ENCODE measurements at places on chromosomes 16 and 17.
A peak's percentile ranks its signal among the peaks of the same experiment; 100 is the strongest.

- no peak for DNase-seq
Measured at GRCh38 chr17:37024181-37024637, 75.5 kb downstream of the AATF start.

GRCh38 chr16:68401871-68402747 is 46.2 kb downstream of the SMPD3 start:
- peak; percentile 37 for DNase-seq

DNA sequence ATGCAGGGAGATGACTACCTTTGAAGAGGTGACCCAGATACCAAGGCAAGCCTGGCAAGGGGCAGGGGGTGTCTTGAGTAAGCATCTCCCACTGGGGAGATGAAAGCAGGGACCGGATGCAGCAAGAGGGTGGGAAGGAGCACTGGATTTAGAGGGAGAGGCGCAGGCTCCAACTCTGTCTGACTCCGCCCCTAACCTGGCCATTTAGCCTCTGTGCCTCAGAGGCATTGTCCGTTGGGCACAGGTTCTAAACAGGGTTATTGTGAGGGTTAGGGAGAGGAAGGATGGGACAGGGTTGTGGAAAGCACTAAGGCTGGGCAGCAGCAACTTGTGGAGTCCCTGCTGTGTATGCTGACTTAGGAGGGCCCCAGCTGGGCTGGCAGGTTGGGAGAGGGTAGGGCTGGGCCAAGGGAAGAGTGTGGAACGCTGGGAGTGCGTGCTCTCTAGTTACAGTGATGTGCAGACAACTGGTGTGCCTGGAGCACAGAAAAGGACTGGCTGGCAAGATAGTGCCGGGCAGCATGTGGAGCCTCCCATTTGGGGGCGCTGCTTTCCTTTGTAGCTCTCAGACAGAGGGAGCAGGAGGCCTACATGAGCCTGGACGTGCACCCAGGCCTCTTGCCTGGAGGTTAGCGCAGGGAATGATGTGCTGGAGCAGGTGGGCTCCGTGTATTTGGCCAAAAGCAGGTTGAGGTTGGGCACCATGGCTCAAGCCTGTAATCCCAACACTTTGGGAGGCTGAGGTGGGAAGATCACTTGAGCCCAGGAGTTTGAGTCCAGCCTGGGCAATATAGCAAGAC is 26.2 kb downstream of the TBX2 start:
- no peak for DNase-seq

GRCh38 chr16:48013491-48013901 is 142.3 kb downstream of the ABCC12 start:
- DNase-seq: no peak

DNA sequence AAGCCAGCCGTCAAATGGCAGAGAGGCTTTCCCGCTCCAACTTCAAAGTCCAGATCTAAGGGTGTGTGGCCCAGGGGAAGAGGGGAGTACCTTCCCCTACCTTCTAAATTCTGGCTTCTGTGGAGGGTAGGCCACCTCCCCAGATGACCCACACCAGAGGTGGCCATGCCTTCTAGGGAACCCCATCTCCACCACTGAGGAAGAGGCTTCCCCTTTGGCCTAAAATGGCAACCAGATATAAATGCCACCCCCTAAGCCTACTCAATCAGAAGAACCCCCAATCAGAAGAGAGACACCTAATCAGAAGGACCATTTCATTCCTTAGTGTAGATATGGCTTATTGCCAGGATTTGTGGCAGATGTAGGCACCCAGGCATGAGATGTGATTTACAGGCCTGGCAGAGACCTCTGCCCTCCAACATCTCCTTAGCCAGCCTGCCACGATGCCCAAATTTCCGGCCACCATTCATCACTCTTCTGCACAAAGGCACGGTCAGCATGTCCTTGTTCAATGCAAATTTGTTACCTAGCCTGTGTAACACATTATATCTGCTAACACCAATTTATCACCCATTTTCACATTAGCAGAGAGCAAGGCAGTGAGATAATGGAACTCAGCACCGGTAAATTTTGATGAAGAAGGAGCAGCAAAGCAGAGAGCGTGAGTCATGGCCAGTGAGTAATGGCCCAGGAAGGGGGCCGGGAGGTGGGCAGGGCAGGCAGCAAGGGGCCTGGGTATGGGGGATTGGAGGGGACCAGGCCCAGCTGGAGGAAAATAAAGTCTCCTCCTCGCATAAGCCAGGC is 1.2 kb upstream of the MGAT5B start:
- DNase-seq: no peak

DNA sequence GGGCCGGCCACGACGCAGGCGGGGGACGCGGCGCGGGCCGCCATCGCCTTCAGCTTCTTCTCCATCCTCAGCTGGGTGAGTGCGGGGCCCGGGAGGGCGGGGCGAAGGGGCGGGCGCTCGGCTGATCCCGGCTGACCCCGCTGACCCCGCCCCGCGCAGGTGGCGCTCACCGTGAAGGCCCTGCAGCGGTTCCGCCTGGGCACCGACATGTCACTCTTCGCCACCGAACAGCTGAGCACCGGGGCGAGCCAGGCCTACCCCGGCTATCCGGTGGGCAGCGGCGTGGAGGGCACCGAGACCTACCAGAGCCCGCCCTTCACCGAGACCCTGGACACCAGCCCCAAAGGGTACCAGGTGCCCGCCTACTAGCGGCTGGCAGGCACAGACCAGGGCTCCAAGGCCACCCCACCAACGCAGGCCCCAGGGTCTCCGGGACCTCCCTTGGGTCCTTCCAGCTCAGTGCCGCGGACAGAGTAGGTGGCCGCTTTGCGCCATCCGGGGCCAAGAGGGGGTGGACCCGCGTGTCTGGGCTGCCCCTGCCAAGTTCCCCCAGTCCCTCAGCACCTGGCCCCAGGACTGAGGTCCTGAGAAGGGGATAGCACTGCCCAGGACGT is 3.0 kb downstream of the SYNGR3 start:
- no peak for DNase-seq

- DNase-seq: no peak
Measured at GRCh38 chr16:12303653-12304052, 327.1 kb downstream of the SNX29 start.

DNA sequence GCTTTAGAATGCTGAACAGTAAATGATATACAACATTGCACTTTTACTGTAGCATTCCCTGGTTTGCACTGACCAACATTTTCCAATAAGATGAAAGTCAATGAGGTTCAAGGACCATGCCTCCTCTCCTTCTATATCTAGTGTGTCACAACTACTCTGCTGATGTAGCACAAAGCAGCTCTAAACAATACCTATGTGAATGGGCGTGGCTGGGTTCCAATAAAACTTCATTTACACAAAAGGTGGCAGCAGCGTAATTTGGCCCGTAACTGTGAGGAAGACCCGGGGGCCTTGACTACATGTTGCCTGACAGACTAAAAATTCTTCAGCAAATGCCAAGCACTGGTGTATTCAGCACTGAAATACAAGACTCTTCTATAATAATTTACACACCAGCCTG is 6.5 kb downstream of the SRP68 start:
- no peak for DNase-seq

- no peak for DNase-seq
Measured at GRCh38 chr16:75929046-75929445, 202.8 kb upstream of the CPHXL start.

- no peak for DNase-seq
Measured at GRCh38 chr17:62098623-62099231, 33.6 kb upstream of the MED13 start.

- DNase-seq: no peak
Measured at GRCh38 chr17:32335046-32335445, 6.9 kb downstream of the C17orf75 start.

All from stimulated activated CD4-positive, alpha-beta T cell treated with anti-CD3 and anti-CD28 coated beads, Interleukin-1b, Interleukin-23, amount 100 ng/mL, for 48 hours (primary cell).